ENCODE measurements at places on chromosomes 3 and 15.

DNA sequence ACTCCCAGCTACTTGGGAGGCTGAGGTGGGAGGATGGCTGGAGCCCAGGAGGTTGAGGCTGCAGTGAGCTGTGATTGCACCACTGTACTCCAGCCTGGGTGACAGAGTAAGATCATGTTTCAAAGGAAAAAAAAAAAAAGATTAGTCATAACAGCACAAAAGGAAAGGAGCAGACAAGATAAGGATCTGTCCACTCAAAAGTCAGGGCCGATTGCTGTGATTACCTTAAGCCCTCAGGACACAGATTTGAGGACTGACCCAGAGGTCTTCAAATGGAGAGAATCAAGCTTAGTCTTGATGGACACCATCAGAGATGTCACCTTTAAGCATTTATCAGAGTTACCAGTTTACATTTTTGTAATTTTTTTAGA lies 23.9 kb upstream of the HEG1 start:
- no peak for DNase-seq
- peaks cover 6% of the 10 kb centered on the region for H3K4me1 ChIP-seq
- no peaks in the 10 kb centered on the region for H3K27me3 ChIP-seq
- H3K4me3 ChIP-seq = no peak overlapping the region
- H3K36me3 ChIP-seq = no peaks in the 10 kb centered on the region

- DNase-seq = no peak
- no peaks in the 10 kb centered on the region for H3K27me3 ChIP-seq
- no peak overlapping the region for H3K27ac ChIP-seq
- no peak overlapping the region for H3K4me3 ChIP-seq
- no peaks in the 10 kb centered on the region for H3K36me3 ChIP-seq
Observed at GRCh38 chr3:141094790-141095545, 43.8 kb downstream of the SPSB4 start.

DNA sequence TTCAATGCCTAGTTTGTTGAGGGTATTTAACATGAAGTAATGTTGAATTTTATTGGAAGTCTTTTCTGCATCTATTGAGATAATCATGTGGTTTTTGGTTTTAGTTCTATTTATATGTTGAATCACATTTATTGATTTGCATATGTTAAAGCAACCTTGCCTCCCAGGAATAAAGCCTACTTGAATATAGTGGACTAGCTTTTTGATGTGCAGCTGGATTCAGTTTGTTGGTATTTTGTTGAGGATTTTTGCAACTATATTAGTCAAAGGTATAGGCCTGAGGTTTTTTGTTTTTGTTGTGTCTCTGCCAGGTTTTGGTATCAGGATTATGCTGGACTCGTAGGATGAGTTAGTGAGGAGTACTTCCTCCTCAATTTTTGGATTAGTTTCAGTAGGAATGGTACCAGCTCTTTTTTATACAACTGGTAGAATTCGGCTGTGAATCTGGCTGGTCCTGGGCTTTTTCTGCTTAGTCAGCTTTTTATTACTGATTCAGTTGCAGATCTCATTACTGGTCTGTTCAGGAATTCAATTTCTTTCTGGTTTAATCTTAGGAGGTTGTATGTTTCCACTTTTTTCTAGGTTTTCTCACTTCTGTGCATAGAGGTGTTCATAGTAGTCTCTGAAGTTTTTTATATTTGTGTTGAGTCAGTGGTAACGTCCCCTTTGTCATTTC lies 209.8 kb upstream of the RBMS3 start:
- no peak overlapping the region for H3K4me3 ChIP-seq
- no peaks in the 10 kb centered on the region for H3K27me3 ChIP-seq
- no peak overlapping the region for H3K27ac ChIP-seq
- no peaks in the 10 kb centered on the region for H3K4me1 ChIP-seq
- DNase-seq = no peak
- H3K36me3 ChIP-seq = no peaks in the 10 kb centered on the region

GRCh38 chr3:172202797-172203196 lies 163.4 kb downstream of the FNDC3B start:
- H3K4me1 ChIP-seq = peaks cover 2% of the 10 kb centered on the region
- H3K27me3 ChIP-seq = no peaks in the 10 kb centered on the region
- no peak overlapping the region for H3K4me3 ChIP-seq
- no peak for DNase-seq
- H3K36me3 ChIP-seq = no peaks in the 10 kb centered on the region
- H3K27ac ChIP-seq = no peak overlapping the region

DNA sequence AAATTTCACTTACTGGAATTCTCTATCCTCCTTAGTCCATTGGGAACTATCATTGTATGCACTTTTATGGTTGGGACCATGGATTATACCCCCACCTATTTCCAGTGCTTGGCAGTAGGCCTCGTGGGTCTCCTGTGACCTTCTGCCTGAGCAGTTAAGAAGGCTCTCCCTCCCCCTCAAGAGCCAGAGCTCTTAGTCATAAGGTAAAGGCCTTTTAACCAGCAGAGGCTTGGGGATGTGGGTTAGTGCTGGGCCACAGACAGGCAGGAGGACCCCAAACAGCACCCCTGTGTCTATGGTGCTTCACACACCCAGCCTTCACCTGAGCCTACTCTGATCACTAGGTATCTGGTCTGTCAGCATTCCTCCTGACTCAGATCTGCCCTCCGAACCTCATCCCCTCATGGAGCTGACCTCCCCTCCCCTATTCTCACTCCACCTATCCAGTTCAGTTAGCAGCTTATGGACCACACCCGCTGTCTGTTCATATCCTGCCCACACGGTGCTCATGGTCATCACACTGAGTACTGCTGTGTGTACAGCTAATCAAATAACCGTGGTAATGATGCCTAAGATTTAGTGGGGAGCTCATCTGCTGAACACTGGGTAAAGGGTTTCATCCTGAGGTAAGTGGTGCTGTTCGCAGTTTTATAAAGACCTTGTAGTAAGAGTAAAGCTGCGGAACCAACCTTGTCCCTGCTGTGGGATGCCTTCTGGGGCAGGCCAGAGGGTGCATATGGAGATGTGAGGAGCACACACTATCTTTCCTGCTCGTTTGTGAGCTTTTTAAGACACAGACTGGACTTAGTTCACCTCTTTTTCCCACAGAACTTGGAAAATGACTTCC lies 40.9 kb downstream of the KLHL18 start:
- H3K4me3 ChIP-seq = no peak overlapping the region
- H3K36me3 ChIP-seq = peaks cover 9% of the 10 kb centered on the region
- peak; percentile 50 for DNase-seq
- no peaks in the 10 kb centered on the region for H3K27me3 ChIP-seq

DNA sequence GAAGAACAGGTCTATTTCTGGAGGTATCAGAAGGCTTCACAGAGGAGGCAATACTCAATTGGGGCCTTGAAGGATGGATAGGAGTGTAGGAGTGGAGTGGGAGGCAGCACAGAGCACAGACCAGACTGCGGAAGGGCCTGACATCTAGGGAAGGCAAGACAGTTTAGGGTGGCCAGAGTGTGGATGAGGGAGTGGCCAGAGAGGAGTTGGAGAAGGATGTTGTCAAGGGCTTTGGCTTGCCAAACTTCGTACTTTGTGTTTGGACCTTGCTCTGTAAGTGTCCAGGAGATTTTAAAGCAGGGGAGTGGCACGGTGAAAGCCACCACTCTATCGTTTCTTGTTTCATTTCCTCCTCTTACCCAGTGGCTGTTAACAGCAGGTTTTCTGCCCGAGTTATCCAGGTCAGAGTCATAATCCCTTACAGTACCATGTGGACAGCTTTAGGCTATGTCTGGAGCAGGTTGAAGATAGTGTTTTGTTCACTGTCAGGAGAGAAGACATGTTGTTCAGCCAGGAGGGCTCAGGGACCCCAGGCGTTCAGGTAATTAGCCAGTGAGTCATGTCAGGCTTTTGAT lies 12.3 kb downstream of the SMAD3 start:
- H3K27ac ChIP-seq = no peak overlapping the region
- no peak overlapping the region for H3K4me3 ChIP-seq
- H3K36me3 ChIP-seq = no peaks in the 10 kb centered on the region
- H3K4me1 ChIP-seq = peaks cover 10% of the 10 kb centered on the region
- no peak for DNase-seq

- no peak for DNase-seq
- H3K4me3 ChIP-seq = no peak overlapping the region
- no peaks in the 10 kb centered on the region for H3K36me3 ChIP-seq
- peaks cover 4% of the 10 kb centered on the region for H3K4me1 ChIP-seq
- no peak overlapping the region for H3K27ac ChIP-seq
Observed at GRCh38 chr3:65400899-65401298, 637.8 kb downstream of the MAGI1 start.

DNA sequence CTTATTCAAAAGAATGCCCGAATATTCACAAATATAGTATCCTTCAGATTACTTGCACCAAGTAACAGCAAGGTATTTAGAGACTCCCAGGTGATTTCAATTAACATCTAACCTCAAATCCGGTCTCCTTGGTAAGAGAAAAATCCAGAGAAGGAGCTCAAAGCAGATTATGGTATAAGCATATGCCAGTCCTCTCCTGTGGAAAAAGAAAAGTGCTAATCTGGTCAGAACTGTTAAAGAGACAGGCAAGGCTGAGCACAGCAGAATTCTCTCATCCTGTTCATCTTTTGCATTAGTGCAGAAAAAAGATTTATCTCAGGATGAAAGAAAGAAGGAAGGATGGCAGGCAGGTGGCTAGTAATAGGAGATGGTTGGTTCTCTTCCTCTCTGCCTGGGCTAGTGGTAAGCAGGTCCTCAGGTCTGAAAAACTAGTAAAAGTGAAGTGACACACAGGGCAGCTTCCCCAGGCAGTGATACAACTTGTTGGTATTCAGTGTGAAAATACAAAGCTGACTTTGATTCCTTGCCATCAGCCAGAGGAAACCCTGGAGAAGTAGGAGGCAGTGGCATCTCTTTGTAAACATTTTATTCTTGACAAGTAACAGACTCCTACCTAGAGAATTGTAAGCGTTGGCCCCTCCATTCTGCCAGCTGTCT lies 14.2 kb downstream of the ATXN7 start:
- peaks cover 9% of the 10 kb centered on the region for H3K4me1 ChIP-seq
- H3K36me3 ChIP-seq = no peaks in the 10 kb centered on the region
- DNase-seq = no peak
- H3K4me3 ChIP-seq = no peak overlapping the region
- H3K27ac ChIP-seq = no peak overlapping the region
- H3K27me3 ChIP-seq = no peaks in the 10 kb centered on the region

DNA sequence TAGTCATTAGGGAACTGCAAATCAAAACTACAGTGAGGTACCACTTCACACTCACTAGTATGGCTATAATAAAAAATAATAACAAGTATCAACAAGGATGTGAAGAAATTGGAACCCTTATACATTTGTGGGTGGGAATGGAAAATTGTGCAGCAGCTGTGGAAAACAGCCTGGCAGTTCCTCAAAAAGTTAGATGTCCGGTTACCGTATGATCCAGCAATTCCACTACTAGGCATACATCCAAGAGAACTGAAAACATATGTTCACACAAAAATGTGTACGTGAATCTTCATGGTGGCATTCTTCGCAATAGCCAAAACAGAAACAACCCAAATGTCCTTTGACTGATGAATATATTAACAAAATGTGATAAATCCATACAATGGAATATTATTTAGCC lies 187.9 kb upstream of the LYSMD4 start:
- no peaks in the 10 kb centered on the region for H3K36me3 ChIP-seq
- H3K4me3 ChIP-seq = no peak overlapping the region
- H3K27ac ChIP-seq = no peak overlapping the region
- H3K27me3 ChIP-seq = no peaks in the 10 kb centered on the region
- peaks cover 2% of the 10 kb centered on the region for H3K4me1 ChIP-seq

- no peak overlapping the region for H3K4me3 ChIP-seq
- H3K36me3 ChIP-seq = no peaks in the 10 kb centered on the region
- H3K27me3 ChIP-seq = no peaks in the 10 kb centered on the region
- H3K27ac ChIP-seq = no peak overlapping the region
- no peak for DNase-seq
Observed at GRCh38 chr3:79887213-79887612, 119.4 kb upstream of the ROBO1 start.

DNA sequence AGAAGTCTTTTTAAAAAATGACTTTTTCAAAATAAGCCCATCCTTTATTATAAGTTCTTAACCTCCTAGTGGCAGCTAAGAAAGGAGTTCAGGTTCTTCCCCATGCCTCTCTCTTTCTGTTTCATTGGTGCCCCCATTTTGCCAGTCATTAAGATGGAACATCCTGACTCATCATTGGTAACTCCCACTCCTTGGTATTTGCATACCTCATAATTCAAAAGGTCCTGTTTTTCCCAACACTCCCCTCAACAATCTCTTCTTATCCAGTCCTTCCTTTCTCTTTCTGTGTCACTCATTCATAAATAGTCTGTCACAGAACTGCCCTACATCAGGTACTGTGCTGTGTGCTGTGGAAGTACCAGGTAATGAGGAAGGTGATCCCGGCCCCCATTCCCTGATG lies 394.0 kb downstream of the FOXP1 start:
- no peaks in the 10 kb centered on the region for H3K4me1 ChIP-seq
- DNase-seq = no peak
- no peaks in the 10 kb centered on the region for H3K36me3 ChIP-seq
- no peak overlapping the region for H3K4me3 ChIP-seq

DNA sequence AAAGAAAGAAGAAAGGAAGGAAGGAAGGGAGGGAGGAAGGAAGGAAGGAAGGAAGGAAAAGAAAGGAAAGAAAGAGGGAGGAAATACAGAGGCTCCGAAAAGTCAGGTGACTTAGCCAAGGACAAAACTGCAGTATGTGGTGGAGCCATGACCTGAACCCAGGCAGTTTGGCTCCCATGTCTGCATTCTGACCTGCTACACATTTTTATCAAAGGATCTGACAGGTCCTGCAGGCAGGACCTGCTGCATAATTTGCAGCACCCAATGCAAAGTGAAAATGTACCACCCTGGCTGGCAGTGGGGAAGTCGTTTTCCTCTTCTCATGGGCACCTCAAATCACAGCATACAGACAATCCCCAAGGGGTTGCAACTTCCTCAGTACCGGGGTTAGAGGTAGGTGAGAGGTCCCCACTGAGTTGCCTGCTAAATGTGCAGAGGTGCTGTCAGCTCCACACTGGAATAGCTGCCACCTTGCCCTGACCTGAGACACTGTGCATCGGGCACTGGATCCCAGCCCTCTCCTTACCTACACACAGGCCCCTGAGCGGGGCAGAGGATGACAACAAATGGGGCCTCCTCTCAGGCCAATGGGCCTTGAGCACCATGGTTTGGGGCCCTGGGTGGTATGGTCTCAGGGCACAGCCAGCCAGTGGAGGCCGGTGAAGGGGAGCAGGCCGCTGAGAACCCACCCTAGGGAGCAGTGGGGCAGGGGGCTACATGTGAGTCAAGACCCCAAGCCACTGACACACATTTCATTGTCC lies 175.1 kb downstream of the SHQ1 start:
- no peak overlapping the region for H3K4me3 ChIP-seq
- DNase-seq = no peak
- H3K36me3 ChIP-seq = no peaks in the 10 kb centered on the region
- H3K27me3 ChIP-seq = no peaks in the 10 kb centered on the region
- no peaks in the 10 kb centered on the region for H3K4me1 ChIP-seq
- no peak overlapping the region for H3K27ac ChIP-seq

GRCh38 chr3:49787182-49787464 lies 781 bp upstream of the IP6K1 start:
- no peaks in the 10 kb centered on the region for H3K27me3 ChIP-seq
- no peak overlapping the region for H3K4me3 ChIP-seq
- H3K36me3 ChIP-seq = no peaks in the 10 kb centered on the region
- no peak overlapping the region for H3K27ac ChIP-seq
- no peak for DNase-seq
- no peaks in the 10 kb centered on the region for H3K4me1 ChIP-seq

Data from mesendoderm (in vitro differentiated cells).